ENCODE measurements at places on chromosomes 7 and 10.

- no peak for DNase-seq
These were observed 235.0 kb downstream of the CCSER2 start for GRCh38 chr10:84563355-84563754.

- no peak for DNase-seq
These were observed 154.6 kb upstream of the RHEB start for GRCh38 chr7:151674161-151674920.

DNA sequence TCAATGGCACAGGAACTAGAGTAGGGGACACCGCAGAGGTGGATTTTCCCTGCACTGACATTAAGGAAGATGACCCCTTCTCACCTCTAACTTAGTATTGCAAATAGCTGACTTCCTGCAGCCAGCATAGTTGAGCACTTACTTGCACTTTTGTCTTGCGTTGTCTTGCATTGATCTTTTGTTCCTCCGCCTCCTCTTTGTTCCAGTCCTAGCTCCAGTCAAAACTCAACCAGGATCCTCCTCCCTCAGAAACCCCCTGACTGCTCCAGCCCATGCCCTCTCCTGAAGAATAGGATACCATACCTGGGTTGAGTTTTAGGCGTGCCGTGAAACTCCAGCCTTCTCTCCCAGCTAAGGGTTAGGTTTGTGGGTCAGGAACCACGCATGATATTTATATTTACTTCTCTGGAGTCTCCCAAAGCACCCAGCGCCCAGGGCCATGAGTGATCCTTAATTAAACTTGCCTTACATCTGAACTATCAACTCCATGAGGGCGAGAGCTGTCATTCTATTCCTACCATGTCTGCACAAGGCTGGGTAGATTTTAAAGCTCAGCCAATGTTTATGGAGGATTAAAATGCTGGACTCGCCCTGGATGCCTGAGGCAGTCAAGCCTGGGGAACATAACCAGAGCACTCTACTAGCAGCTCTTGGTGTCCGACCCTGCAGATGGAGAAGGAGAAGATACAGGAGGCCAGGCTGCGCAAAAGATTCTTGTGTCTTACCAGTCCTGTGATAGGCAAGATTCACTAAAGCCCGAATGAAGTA is 14.1 kb downstream of the ZNF467 start:
- DNase-seq, result no peak

DNA sequence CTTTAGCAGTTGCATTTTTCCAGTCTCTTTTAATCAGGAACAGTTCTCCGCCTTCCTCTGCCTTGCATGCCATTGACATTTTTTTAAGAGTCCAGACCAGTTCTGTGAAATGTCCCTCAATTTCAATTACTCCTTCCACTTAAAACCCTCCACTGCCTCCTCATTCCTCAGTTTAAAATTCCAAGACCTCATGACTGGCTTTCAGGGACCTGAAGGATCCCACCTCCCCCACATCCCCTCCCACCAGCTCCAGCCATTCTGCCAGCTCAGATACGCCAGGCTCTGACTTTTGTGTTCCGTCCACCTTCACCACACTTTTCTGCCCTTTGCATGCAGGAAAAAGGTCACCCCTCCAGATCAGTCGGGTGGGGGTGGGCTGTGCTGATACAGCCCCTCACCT is 8.7 kb downstream of the TNRC18 start:
- DNase-seq, result no peak

DNA sequence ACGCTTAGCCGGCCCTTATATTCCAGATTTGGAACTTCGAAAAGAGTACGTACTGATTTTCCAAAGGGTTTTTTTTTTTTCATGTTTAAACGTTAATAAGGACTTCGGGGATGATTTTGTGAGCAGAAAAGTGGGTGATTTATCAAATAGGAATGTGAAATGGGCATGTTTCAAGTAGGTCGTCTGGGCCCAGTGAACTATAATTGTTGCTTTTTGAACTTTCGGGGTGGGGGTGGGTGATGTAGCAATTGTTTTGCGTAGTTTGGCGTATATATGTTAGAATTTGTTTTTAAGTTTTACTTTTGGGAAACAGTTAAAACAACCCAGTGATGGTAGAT is 299 bp upstream of the PBLD start:
- no peak for DNase-seq

GRCh38 chr10:69842882-69843281 is 41.2 kb downstream of the COL13A1 start:
- no peak for DNase-seq

DNA sequence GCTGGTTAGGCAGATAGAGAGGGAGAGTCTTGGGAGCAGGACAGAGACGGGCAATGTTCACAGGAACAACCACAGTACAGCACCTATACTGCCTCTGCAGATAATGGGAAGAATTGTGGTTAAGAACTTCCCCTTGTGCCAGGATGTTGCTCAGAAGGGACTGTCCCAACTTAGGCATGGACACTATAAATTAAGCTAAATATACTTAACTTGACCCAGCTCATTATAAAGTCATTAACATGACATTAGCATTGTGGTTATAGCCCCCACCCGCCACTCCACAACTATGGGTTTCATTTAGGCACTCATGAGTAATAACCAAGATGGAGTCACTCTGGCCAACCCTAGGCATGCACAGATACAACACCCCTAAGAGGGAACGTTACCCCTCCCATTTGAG is 310.9 kb upstream of the NRG3 start:
- no peak for DNase-seq

DNA sequence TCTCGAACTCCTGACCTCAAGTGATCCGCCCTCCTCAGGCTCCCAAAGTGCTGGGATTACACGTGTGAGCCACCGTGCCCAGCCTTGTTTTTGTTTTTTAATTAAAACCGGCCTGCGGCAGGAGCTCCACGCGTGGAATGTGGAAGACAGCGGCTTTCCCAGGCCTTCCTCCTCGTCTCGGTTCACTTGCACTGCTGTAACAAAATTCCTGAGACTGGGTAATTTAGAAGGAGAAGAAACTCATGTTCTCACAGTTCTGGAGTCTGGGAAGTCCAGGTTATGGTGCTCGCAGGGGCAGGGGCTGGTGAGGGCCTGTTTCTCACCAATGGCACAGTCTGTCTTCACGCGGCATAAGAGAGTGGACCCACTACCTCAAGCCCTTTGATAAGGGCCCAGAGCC is 14.4 kb upstream of the CRYGN start:
- DNase-seq, result no peak

DNA sequence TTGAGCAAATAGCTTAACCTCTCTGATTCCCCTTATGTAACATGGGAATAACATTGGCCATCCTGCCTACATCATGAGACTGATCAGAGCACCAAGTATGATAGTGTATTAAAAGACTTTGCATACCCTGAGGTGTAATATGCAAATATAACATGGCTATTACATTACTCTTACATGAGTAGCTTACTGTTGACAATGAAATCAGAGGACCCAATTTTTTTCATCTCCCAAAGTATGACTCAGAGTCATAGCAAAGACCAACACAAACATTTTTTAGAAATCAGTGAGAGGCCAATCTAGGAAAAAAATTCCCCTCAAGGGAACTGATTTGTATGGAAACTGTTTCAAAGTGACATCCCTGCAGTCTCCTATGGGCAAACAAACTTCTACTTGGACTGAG is 47.0 kb upstream of the TMEM140 start:
- no peak for DNase-seq

DNA sequence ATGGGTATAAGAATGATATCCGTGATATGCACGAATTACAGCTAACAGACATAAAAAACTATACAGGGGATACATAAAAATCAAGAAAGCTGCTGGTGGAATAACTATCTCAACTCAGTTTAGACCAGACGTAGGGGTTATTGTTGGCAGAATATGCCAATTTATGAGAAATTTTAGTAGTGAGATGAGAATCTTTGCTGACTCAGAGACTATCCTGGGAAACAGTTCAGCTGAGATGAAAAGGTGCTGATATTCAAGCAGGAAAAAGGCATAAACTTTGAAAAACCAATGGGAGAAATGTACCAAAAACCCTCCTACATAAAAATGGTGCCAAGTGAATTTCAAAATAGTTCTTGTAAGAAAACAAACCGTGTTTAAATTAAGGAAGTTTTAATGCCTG is 3.3 kb downstream of the MRPS33 start:
- DNase-seq, result no peak

GRCh38 chr10:35574924-35575352 is 30.2 kb upstream of the GJD4 start:
- no peak for DNase-seq

GRCh38 chr10:1434912-1435692 is 302.2 kb downstream of the ADARB2 start:
- DNase-seq, result no peak

GRCh38 chr7:106418094-106418493 is 133.3 kb upstream of the NAMPT start:
- peak; percentile 88 for DNase-seq

DNA sequence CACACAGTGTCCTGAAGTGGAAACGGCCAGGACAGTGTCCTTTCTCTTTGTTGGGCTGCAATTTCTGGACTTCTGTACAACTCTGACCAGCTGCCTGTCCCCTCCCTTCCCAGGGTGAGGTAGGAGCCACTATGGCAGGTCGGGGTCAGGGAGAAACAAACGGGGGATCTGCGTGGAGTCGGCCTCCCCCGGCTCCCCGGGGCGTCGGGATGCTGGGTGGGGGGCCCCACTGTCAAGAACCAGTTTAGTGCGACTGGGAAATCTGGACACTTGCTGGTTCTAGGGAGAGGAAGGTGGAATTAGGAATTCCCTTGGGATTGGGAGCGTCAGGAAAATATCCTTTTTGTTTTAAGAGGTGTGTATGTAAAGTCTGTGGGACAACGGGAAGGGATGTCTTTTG is 567 bp downstream of the SYCE1 start:
- no peak for DNase-seq

- DNase-seq, result peak; percentile 31
These were observed 51.4 kb upstream of the SCIN start for GRCh38 chr7:12518920-12519681.

GRCh38 chr7:25559581-25560367 is 331.5 kb upstream of the NPVF start:
- DNase-seq, result no peak

DNA sequence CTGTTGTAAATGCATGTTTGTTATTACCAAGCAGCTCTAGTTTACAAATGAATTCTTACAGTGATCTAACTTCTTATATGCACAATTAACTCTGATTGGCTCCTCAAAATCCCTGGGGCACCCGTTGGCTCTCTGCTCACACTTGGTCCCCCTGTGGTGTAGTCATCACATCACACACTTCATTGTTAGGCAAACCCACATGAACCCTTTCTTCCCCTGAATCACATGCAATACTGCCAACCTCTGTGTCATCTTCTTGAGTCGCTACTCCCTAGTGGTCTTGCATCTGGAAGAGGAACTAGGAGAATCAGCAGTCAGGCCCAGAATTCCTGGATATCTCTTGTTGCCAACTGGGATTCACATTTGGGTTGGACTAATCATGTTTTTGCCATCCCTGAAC is 73.1 kb downstream of the CD36 start:
- DNase-seq, result no peak

GRCh38 chr7:6575281-6576023 is 1.8 kb upstream of the ZDHHC4 start:
- DNase-seq, result no peak

DNA sequence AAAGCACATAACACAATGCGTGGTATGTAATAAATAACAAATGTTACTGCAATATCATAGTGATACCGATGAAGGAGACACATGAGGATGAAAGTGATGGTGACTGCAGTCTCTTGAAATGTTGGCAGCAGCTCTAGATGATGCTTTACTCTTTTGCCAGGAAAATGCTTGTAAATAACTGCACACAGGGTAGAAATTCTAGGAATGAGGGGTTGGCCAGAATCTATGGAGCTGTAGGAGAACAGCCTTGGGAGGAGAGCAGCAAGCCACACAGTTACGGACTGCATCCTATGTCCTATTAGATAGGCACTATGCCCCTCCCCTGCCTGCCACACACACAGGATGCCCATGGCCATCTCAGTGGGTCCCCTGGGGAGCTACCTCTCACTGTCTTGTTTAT is 97.6 kb upstream of the GSDME start:
- DNase-seq, result no peak

- DNase-seq, result peak; percentile 86
These were observed 66.9 kb downstream of the STK17A start for GRCh38 chr7:43649755-43650274.

DNA sequence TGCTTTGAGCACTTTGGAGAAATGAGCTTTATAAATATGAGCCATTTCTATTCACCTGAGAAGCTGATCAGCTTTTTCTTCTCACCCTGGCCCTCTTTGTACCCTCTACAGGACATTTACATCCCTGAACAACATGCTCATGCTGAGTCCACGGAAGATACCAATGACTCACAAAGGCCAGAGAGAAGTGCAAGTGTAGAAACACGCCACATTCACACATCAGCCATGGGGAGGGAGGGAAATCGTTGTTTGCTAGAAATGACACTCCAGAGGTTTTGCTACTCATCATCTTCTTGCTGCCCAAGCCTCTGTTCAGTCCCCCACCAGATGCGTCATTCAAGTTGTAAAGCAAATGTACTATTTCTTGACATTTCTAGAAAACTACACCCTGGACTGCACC is 2.8 kb upstream of the UCN3 start:
- DNase-seq, result no peak

DNA sequence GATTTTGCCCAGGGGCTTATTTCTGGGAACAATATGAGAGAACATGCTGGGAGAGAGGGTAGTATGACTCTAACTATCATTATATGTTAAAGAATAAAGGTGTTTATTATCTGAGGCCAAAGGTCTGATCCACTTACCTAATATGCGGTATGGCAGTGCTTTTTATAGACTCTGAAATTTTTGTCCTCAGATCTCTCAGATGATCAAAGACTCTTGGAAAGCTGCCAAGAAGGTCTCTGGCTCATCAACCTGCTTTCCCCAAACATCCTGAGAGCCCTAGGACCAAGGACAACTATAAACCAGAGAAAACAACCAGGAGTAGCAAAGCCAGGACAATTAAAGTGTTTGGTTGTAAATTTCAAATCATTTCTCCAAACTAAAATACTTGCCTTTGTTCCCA is 255.7 kb upstream of the LRRN3 start:
- no peak for DNase-seq

DNA sequence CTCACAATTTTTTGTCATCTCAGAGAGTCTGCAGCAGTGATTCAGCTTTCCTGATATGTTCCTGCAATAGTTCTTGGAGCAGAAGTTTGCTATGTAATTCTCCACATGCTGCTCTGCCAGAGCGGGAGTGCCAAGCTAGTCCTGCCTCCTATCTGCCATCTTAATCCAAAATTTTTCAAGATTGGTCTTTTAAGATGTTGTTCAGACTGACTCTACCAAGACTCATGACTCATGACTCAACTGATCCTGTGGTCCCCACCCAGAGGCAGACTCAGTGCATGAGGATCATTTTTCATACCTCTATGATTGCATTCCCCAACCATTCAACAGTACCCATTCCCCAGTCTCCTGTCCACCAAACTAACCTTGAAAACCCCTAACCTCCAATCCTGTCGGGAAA is 470.8 kb downstream of the INHBA start:
- DNase-seq, result no peak

Measured in AML-193 (cell line).